NCI-H2107 (cell line): ENCODE measurements at places on chromosomes 11 and 22.

DNA sequence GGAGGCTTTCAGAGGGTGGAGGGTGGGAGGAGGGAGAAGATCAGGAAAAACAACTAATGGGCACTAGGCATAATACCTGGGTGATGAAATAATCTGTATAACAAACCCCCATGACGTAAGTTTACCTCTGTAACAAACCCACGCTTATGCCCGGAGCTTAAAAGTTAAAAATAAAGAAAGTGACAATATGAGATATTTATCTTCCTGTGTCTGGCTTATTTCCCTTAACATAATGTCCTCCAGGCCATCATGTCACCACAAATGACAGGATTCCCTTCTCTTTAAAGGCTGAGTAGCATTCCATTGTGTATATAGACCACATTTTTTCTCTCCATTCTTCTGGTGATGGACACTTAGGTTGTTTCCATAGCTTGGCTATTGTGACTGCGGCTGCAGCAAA is 79.5 kb downstream of the BARX2 start:
- DNase-seq: no peak

DNA sequence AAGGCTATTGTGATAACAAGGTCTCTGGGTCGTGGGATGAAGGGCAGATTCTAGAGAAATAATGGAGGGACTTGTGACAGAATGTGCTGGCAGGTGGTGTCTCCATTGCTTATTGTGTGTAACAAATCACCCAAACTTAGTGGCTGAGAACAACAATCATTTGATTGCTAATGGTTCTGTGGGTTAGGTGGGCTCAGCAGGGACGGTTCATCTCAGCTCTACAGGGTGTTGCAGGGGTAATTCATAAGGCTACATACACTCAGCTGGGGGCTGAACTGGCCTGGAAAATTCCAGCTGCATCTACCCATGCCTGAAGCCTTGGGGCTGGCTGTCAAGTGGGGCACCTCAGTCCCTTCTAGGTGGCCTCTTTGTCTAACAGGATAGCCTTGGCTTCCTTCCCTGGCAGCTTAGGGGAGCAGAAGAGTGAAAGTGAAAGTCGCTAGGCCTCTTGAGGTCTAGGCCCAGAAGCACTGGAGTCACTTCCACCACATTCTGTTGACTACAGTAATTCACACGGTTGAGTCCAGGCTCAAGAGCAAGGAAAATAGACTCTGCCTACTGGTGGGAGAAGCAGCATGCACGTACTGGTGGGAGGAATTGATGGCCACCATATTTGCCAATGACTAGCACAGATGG is 308.9 kb downstream of the MN1 start:
- no peak for DNase-seq

GRCh38 chr22:50673231-50674129 is 857 bp downstream of the SHANK3 start:
- no peak for DNase-seq

- DNase-seq: no peak
These were observed 169.4 kb upstream of the BDNF start for GRCh38 chr11:27869701-27870100.

GRCh38 chr11:77287136-77287535 is 14.3 kb downstream of the GDPD4 start:
- no peak for DNase-seq

DNA sequence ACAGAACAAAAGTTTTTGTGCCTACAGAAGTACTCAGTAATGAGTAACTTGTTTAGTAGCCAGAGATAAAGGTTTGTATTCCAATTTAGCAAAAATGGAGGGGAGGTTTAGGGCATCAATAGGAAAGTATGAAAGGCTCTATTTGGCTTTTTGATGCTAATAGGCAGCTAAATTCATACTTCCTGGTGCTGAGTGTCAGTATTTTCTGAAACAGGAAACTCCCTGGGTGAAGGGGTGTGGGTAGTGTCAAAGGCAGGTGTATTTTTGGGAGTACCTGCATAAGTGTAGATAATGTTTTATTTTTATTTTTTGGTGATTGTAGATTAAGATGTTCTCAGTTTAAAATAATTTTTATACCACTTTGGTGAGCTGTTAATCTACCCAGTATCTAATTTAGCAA is 29.3 kb upstream of the MMP7 start:
- DNase-seq: no peak

DNA sequence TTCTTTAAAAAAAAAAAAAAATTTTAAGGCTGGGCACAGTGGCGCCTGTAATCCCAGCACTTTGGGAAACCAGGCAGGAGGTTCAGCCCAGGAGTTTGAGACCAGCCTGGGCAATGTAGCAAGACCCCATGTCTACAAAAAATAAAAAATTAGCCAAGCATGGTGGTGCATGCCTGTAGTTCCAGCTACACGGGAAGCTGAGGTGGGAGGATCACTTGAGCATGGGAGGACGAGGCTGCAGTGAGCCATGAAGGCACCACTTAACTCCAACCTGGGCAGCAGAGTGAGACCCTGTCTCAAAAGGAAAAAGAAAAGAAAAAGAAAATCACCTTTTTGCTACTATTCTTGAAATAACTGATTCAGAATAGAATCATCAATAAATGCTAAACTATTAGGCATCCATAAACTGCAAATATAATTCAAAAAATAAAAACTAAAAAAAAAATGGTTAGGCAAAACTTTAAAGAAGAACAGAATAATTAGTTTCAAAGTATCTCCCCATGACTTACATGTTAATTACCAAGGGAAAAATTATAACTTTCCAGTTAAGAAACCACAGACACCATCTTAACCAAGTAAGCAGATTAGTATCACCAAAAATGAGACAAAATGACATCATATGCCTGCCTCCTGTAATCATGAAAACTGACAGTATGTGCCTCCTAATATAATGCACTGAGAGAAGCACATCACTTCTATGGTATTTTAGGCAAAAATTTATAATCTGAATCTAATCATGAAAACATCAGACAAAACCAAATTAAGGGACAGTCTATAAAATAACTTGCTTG is 63.6 kb downstream of the DENND5A start:
- no peak for DNase-seq

DNA sequence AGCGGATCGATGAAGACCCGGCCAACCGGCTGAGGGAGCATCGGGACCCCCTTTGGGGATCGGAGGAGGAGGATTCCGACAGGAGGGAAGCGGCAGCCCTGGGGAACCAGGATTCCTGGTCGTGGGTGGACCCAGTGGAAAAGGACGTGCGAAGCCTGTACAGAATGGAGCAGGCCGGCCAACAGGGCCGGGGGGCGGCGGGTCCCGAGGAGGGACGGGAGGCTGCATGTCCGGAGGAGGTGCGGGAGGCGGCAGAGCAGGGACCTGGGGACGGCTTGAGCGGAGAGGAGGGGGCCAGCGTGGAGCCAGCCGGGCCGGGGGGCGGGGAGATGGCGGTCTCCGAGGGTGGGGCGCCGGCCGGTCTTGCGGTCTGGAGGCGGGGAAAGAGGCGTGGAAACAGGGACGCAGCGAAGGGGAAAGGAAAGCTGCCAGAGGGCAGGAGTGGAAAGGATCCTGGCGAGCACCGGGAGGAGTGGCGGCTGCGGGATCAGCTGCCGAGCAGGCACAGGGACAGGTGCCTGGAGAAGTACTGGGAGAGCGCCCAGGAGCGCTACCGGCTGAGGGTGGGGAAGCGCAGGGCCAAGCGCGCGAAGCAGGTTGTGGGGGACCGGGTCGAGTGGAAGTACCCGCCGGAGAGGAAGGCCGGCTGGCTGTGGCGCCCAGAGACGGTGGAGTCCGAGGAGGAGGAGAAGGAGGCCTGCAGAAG is at the start of gene ANO5:
Gene ANO5, plus strand, starts transcription at position 444 of the 706 bp plus-strand sequence. CDS start 408 bp downstream, outside the sequence.
- DNase-seq: no peak

DNA sequence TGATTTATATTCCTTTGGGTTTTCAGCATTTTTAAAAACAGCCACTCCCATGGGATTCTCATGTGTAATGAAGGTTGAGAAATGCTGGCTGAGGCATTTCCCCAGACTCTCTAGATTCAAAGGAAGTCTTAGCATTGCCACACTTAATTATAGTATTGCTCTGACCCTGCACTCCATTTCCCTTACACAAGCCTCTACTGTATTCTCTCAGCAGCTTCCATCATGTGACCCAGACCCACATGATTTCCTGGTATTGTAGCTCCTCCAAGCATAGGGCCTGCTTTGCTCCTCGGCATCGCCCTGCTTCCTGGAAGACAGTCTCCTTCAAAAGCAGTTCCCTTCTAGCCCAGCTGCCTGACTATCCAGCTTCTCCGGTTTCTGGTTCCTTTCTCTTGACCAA is 261.5 kb downstream of the LARGE1 start:
- DNase-seq: no peak

DNA sequence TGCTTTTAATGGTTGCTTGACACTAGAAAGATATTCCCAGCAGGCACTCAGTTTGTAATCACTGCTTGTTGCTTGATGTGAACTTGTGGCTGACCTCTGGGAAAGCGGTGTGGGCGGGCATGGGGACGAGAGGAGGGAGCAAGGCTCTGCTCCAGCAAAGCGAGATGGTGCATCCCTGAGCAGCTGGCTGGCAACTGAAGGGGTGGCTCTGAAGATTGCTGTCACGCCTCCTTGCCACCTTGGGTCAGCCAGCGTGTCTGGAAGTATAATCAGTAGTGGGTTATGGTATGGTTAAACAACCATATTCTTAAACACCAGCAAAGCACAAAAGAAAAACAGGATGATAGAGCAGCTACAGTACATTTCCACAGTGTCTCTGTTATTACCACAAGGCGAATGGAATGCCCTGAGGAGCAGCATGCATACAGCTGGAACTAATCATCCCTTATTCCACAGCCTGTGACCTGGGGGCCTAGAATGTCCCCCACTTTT is 124.5 kb downstream of the TRIM44 start:
- no peak for DNase-seq

DNA sequence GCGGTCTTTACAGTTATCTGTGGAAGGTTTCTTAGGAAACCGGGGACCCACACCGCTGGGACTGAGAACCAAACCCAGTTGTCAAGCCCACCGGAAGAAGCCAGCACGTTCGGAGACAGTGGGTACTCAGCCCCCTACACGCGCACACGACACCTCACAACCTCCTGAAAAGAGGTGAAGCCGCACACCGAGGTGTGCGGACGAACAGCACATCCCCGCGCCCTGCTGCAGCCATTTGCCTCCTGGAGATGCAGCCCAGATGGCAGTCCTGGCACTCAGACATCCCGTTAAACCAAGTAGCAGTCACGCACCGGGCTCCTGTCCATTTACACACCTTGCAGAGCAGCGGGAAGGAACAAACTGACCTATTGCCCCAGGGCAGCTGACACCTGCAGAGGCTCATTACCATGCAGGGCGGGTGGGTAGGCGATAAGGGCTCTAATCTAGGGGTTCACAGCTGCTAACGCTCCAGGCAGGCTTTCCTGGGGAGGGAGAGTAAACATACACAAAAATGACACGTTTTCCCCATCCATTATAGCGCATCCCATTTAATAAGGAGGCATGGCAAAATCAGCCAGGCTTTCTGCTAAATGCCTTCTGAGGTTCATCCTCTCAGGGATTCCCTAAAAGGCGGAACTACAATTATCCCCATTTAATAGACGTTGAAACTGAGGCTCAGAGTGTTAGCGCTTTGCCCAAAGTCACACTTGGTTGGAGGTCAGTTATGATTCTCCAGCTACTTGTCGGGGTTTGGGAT is 864 bp upstream of the EHBP1L1 start:
- no peak for DNase-seq

- DNase-seq: no peak
These were observed 46.4 kb downstream of the SYT13 start for GRCh38 chr11:45239733-45240132.

DNA sequence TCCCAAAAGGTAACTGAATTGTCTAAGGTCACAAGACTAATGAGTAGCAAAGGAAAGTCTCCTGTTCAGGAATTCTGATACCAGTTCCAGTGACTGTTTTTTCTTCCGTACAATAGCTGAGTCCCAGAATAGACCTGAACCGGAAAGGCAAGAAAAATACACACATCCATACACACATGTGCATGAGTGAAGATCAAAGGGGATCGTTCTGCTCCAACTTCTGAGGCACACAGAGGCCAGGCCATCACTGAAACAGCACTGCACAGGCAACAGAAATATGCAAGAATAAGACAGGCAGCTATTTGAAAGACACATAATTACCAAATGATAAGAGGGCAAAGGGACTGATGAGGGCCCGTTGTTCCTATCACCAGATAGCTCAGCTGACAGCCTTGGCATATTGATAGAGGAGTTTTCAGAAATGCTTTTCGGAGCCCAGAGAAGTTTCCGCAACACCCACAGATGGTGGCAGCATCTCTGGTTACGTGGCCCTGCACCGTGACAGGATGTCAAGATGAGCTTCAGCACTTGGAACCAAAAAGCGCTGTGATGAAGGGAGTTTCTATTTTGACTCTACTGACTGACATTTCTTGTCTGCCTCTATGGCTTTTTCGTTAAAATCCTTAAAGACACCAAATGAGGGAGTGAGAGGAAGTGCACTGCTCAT is 280.6 kb downstream of the LARGE1 start:
- DNase-seq: no peak

- DNase-seq: no peak
These were observed 10.2 kb downstream of the GLB1L2 start for GRCh38 chr11:134341805-134342571.

DNA sequence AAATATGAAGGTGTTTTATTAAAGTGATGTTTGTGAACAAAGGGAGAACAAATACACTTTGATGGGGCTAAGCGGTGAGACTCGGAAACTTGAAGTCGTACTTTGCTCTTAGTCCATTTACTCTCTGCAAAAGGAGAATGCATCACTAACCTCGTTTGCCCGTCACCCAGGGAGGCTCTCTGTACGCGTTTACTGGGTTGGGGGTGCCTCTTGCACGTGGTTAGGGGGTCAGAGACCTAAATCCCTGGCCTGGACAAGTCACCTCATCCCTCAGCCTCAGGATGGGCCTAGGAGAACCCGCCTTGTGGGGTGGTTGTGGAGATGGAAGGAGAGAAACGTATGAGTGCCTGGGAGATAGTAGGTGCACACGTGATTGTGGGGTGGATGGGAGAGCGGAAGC is 803 bp upstream of the IFT27 start:
- DNase-seq: no peak

DNA sequence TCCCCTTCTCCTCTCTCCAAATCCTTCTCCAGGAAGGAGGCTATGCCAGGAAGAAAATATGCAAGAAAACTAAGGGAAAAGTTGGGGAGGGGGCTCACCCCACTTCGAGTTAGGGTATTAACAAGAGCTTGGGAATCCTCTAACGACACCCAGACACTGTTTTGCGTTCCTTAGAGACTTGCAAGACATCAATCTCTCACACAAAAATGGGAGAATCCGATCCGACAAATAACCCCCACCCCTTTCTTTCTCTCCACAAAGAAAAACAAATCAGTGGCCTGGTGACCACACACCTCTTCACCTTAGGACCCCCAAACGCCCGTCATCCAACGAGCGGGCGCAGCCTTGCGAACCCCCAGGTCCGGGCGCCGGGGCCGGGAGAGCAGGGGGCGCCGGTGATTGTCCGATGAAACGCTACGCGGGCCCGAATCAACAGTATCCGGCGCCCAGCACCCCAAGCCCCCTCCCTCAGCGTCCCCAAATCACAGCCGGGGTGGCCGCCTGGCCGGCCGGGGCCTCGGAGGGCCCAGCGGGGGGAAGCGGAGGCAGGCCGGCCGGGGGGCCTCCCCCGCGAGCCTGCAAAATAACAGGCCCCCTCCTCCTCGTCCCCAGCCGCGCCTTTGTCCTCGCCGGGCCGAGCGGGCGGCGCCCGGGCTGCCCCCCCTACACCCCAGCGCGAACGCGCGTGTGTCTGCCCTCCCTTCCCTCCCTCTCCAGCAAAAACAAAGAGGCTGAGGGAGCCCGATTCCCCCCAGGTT is 690 bp downstream of the CSNK1E start:
- DNase-seq: no peak
